ENCODE measurements at places on chromosomes 5 and 9.

DNA sequence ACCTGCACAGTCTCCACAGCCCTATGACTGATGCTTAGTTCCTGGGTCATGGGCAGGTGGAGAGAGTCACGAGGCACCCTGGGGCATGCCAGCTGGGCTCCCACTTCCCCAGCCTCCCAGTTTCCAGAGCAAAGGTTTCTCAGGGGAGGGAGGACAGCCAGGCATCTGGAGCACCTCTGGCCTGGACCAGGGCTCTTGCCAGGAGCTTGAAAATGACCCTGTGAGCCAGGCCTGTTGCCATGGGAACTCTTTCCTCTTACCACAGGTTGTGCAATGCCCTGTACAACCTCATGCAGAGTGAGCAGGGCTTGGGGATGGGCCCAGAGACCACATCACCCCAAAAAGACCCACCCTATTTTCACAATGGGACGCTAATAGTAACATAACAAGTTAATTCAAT is 113.1 kb downstream of the PSD2 start:
- DNase-seq: no peak

- DNase-seq: no peak
These were observed 37.3 kb downstream of the MRPL36 start for GRCh38 chr5:1762121-1762882.

GRCh38 chr5:72301557-72301956 is 18.5 kb downstream of the MRPS27 start:
- no peak for DNase-seq

- DNase-seq: no peak
These were observed 18.1 kb upstream of the TNC start for GRCh38 chr9:115135821-115136778.

DNA sequence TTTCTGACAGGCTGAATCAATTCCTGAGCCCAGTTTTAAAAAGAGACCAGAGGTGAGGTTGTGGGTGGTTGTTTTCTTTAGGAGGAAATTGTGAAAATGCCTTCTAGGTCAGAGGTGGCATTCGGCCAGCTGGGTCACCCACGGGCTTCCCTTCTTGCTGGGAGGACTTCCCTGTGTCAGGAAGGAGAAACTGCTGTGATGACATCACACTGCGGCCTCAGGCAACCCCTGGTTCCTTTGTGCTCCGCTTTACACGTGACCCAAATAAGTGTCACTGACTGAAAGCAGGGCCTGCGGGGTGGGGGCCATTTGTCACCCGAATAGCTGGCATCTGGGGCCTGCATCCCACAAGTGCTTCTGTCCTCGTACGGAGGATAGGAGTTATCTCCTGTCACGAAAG is 39.7 kb downstream of the FABP6 start:
- DNase-seq: no peak

DNA sequence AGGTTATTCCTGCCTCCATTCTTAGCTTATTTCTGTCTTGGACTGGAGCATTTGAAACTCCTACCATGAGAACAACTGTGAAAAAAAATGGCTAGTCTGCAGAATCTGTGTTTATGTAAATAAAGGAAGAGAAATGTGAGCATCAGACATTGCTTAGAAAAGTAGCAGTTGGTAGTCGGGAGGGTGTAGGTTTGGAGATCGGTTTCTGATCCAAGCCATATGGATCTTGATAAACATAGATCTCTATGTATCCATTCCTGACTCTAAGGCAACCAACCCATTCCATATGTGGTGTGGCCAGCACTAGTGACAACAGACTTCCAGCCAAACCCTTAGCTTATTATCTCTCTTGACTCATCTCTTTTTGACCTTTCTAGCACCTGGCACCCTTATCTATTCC is 127.1 kb downstream of the NMUR2 start:
- no peak for DNase-seq

DNA sequence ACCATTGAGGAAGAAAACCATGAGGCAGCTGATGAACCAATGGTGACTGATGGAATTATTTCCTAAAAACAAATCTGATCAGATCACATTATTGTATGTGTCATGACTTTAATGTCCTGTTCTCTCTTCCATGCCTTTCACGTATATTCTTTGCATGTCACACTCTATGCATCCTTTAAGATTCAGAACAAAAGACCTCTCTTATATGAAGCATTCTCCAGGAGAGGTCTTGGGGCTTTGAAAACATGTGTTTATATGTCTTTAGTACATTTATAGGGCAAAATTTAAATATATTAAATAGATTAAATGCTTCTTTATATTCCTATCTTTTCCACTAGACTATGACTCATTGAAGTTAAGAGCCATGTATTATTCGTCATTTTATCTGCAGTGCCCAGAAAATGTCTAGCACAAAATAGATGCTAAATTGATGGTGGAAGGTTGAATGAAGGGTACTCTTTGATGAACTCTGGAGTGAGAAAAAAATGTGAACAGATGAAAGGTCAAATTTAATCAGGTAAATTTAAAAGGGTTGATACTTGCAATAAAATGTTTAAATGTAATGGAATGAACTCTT is 196.3 kb downstream of the PSAT1 start:
- DNase-seq: no peak

- no peak for DNase-seq
These were observed 219.8 kb downstream of the ARL15 start for GRCh38 chr5:54090495-54091120.

GRCh38 chr5:87300744-87301143 is 33.1 kb downstream of the RASA1 start:
- no peak for DNase-seq

- no peak for DNase-seq
These were observed 1.8 kb downstream of the HCN1 start for GRCh38 chr5:45694255-45694814.

DNA sequence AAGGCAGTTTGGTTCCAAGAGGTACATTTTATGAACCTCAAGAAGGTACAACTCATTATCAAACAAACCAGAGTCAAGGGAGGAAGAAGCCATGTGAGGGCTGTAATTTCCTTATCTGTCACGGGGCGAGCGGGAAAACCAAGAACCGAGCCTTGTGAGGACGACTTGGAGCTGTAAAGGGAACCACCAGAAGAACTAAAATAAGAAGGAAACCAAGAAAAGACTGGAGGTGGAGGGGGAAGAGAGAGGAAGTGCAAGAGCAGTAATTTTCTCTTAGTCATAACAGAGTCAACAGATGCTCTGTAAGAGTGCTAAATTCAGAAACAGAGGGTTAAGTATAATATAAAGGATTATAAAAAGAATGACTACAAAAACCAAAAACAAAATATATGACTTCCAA is 127.1 kb downstream of the DIRAS2 start:
- no peak for DNase-seq

- no peak for DNase-seq
These were observed 114.5 kb downstream of the BOD1 start for GRCh38 chr5:173501922-173502321.

GRCh38 chr9:31023847-31024246 is 1360.6 kb upstream of the ACO1 start:
- DNase-seq: no peak

DNA sequence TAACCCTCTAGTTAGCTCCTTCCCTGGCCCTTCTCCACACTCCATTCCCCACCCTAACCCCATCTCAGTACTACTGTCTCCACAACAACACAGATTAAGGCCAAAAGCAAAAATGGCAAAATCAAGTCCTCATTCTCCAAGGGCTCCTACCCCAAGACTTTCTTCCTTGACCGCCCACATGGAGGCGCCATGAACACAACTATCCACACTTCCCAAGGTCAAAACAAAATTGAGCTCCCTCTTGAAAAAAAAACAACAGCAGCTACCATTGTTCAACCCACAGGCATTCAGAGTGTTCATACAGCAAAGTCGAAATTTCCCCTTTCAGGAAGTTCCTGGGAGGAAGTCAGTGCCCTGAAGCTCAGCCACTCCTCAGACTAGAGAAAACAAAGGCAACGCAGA is 54.4 kb downstream of the GNAQ start:
- no peak for DNase-seq

GRCh38 chr5:170694911-170695310 is 88.6 kb upstream of the GABRP start:
- no peak for DNase-seq

- DNase-seq: no peak
These were observed 558 bp upstream of the SMAD5 start for GRCh38 chr5:136132087-136132486.

DNA sequence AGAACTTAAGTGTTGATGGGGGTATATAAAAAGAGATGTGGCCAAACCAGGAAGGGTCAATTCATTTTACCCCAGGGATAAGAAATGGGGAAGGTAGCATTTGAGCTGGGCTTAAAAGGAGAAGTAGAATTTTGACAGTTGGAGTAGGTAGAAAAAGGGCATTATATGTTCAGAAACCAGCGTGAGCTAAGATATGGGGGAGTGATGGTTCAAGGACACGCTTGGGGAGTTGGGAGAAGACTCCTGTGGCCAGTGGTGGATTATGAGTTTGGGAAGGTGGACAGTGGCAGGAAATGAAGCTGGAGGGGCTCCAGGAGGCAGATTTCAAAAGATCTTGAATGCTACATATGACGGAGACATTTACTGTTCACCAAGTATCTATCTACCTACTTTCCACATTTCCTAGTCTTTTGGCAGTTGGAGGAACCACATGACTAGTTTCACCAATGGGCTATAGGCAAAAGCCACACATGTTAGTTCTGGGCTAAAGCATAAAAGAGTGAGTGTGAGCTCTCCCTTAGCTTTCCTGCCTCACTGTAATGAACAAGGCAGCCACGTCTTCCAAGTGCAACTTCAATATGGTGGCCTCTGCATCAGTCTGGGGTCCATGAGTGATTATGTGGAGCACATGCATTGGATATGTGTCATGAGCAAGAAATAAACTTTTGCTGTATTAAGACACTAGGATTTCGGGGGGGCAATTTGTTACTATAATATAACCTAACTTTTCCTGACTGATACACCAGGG is 15.7 kb upstream of the GSN start:
- DNase-seq: no peak

GRCh38 chr9:91059713-91060112 is 258.1 kb downstream of the SYK start:
- DNase-seq: no peak

GRCh38 chr5:122790354-122791103 is 15.6 kb downstream of the SNX2 start:
- no peak for DNase-seq

- no peak for DNase-seq
These were observed 6.7 kb upstream of the SLIT3 start for GRCh38 chr5:169307646-169308045.

- no peak for DNase-seq
These were observed 164.0 kb downstream of the ARHGAP26 start for GRCh38 chr5:142934051-142934762.

DNA sequence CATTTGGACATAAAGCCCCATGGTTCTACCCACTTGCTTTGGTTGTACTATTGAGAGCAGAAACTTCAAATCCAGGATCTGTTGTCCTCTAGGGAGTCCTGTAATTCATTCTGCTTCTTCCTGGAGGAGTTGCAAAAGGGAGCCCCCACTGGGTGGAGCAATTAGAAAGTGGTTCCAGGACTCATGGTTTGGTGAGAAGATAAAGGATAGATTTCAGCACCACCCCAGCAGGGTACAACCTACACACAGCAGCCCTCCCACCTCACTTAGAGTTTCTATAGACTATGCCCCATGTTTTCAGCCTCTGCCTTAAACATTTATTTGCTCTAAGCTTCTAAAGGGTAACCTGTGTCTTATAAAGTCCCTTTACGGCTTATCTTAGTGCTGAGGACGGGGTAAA is 112.6 kb upstream of the ARRDC3 start:
- no peak for DNase-seq

DNA sequence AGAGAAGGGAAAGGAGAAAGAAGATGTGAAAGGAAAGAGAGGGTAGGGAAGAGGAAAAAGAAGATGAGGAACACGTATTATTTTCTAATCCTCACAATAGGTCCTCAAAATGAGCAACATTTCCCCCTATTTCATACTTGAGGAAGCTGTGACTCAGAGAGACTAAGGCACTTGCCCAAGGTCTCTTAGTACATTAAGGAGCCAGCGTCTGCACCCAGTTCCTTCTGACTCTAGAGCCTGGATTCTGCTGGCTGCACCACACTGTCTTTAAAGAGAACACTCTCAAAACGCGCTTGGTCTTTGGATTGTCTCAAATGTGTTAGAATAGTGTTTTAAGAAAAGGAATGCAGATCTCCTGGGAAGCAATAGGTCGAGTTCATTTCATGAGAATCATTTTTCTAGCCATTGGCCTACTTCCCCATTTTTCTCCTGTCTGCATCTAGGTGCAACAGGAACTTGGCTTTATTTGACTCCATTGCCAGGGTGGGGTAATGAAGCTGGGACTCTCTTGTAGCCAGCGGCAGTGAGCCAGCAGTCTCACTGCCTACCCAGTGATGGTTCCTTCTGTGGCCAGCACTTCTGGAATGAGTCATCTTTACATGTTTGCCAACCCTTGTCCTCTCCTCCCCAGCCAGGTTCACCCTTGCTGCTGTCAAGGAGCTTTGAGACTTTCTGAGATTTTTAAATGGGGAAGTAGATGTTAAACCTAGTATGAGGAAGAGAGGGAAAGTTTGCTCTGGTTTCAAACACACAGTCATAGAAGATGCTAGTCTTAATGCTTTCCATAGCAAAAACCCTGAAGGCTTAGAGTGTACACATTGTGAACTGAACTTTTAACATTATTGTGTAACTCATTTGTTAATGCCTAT is 82.7 kb downstream of the DOCK8 start:
- DNase-seq: peak; percentile 86

DNA sequence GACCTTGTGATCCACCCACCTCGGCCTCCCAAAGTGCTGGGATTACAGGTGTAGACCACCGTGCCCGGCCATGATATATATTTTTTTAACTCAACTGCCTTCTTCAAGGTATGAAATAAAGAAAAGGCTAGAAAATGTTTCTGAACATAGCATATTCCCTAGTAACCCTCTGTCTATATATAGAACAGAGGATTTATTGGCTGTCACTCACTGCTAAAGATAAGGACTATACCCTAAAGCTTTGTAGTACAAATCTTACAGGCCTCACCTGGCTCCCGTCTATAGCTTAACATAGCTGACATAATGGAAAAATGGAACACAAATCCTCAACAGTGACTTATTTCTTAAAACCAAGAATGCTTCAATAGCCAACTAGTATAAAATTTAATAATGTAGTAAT is 14.2 kb downstream of the SGTB start:
- no peak for DNase-seq

GRCh38 chr5:173662581-173663351 is 46.3 kb upstream of the BOD1 start:
- no peak for DNase-seq

GRCh38 chr5:107415762-107416161 is 255.0 kb downstream of the EFNA5 start:
- DNase-seq: no peak

- no peak for DNase-seq
These were observed 308.4 kb downstream of the ISL1 start for GRCh38 chr5:51691538-51692079.

- no peak for DNase-seq
These were observed 20.0 kb downstream of the MOCS2 start for GRCh38 chr5:53089481-53089991.

DNA sequence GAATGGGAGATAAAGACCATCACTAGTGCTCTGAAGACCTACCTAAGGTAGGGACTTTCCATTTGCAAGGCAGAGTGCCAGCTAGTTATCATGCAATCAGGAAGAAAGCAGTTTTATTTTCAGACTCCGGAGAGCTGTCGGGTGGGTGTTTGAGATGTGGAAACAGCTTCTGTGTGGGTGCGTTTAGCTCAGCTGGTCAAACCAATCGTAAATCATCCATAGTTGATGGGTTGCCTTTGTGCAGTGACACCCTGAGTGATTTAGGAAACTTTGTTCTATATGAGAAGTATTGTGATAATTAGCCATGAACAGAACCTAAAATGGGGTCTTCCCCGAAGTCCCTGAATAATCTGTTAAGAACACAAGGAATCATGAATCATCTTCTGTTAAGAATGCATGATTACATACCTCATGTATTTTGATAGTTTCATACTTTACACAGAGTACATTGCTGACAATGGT is 284.3 kb downstream of the ARHGAP26 start:
- no peak for DNase-seq
